HFFc6 (cell line): ENCODE measurements at places on chromosomes 12 and 14. TPM values are rescaled to one million over a fixed set of nuclear protein-coding genes. Genes with fewer than 3 reads are reported as not detected.

DNA sequence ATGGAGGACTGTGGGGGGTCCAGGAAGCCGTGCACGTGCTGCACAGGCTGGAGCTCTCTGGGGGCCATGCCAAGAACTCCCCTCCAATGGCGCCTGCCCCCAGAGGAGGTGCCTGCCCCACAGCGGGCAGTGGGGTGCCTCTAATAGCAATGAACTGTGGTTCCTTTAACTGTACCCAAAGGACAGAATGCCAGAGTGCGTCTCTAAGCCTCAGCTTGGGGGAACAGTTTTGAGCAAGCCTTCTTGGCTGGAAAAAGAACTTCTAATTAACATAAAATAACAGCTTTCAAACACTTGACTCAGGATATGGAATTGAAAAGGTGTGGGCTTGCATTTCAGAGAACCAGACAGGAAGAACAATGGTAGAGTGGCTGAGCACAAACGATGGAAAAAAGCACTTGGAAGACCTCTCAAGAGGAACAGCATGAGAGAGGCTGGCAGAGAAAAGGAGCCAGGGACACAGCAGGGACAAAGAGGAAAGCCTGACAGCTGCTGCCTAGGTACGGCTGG is 195.6 kb downstream of the TTC7B start:
- H3K4me1 ChIP-seq, result peaks cover 32% of the 10 kb centered on the region
- H3K4me3 ChIP-seq, result no peak overlapping the region
- no peaks in the 10 kb centered on the region; the same call in 1 of the 2 replicates for H3K27me3 ChIP-seq

GRCh38 chr14:39847852-39848251 is 415.6 kb upstream of the FBXO33 start:
- no peak overlapping the region for H3K27ac ChIP-seq
- no peak for DNase-seq
- no peaks in the 10 kb centered on the region for H3K4me1 ChIP-seq
- no peaks in the 10 kb centered on the region for H3K27me3 ChIP-seq
- no peak overlapping the region for H3K4me3 ChIP-seq

GRCh38 chr14:30214461-30215090 is 286.9 kb upstream of the PRKD1 start:
- H3K4me3 ChIP-seq, result no peak overlapping the region
- no peaks in the 10 kb centered on the region for H3K36me3 ChIP-seq
- peaks cover 31% of the 10 kb centered on the region for H3K4me1 ChIP-seq
- DNase-seq, result peak; percentile 76
- no peaks in the 10 kb centered on the region; the same call in 1 of the 2 replicates for H3K27me3 ChIP-seq

GRCh38 chr12:124395284-124395752 is 100.4 kb downstream of the RFLNA start:
- H3K27me3 ChIP-seq, result peaks cover 1% of the 10 kb centered on the region
- no peak overlapping the region for H3K4me3 ChIP-seq
- peak overlapping the region; percentile 62 for H3K27ac ChIP-seq
- H3K4me1 ChIP-seq, result peaks cover 67% of the 10 kb centered on the region
- H3K36me3 ChIP-seq, result peaks cover 24% of the 10 kb centered on the region; the same call in 1 of the 2 replicates

GRCh38 chr12:56338308-56339157 is at the start of gene IL23A:
IL23A (plus strand) TSS chr12:56338884; CDS start chr12:56339045, 161 bp downstream.
- peaks cover 15% of the 10 kb centered on the region for H3K4me1 ChIP-seq
- peaks cover 9% of the 10 kb centered on the region for H3K27me3 ChIP-seq
- no peak within 1 kb of the TSS for H3K4me3 ChIP-seq
- H3K36me3 ChIP-seq, result peaks cover 6% of the 10 kb centered on the region
- no peak for DNase-seq

DNA sequence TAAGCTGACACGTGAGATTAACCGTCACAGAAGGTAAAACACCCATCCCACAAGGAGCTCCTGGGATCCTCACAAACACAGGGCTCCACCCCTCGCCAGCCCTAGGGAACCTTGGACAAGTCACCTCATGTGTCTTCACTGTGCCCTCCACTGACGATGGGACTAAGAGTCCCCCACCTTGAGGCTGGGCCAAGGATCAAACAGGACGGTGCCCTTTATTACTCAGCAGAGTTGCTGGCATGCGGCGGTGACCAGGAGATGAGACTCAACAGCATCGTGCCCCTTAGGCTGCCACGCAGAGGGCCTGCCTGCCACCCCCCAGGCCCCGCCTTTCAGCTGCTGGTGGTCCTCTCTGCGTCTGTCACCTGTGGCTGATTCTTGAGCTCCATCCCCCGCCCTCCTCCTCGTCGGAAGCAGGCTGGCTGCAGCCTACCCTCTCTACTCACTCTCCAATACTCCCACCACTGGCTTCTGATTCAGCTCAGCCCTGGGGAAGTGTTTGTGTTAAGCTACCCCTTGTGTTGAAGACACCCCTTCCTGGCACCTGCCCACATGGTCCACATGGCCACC is 105.2 kb downstream of the DICER1 start:
- no peaks in the 10 kb centered on the region for H3K4me1 ChIP-seq
- no peak overlapping the region for H3K4me3 ChIP-seq
- no peaks in the 10 kb centered on the region for H3K36me3 ChIP-seq
- no peak overlapping the region for H3K27ac ChIP-seq

- no peak overlapping the region for H3K4me3 ChIP-seq
- no peak for DNase-seq
- no peaks in the 10 kb centered on the region for H3K27me3 ChIP-seq
Measured at GRCh38 chr12:40947797-40948196, 240.3 kb upstream of the PDZRN4 start.

DNA sequence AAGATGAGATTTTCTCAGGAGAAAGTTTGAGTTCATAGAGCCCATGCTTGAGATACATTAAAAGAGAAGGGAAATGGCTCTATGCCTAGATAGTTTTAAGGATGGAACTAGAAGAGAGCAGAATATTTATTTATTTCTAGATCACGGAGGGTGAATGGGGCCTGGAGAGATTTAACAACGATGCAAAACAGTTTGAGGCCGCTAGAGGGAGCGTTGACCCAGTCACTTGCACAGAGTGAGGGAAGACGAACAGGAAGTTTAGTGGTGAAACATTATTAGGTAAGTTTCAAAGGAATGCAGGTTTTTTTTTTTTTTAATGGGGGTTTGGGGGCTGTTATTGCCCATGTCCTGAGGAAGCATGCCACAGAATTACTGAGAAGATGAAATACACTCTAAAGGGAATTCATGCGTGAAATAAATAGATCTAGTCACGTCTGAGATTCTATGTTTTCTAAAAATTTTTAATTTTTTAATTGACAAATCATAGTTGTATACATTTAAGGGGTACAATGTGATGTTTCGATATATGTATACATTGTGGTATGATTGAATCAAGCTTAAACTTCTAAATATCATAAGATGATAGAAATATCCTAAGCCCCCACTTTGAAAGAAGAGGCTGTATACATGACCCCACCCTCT is 14.8 kb upstream of the PPP1R1A start:
- no peaks in the 10 kb centered on the region for H3K36me3 ChIP-seq
- peaks cover 30% of the 10 kb centered on the region for H3K27me3 ChIP-seq
- H3K4me1 ChIP-seq, result 0 out of 2 replicates have a peak, but pooled peaks cover 6% of the 10 kb centered on the region
- no peak overlapping the region for H3K4me3 ChIP-seq
- peak; percentile 65 for DNase-seq

DNA sequence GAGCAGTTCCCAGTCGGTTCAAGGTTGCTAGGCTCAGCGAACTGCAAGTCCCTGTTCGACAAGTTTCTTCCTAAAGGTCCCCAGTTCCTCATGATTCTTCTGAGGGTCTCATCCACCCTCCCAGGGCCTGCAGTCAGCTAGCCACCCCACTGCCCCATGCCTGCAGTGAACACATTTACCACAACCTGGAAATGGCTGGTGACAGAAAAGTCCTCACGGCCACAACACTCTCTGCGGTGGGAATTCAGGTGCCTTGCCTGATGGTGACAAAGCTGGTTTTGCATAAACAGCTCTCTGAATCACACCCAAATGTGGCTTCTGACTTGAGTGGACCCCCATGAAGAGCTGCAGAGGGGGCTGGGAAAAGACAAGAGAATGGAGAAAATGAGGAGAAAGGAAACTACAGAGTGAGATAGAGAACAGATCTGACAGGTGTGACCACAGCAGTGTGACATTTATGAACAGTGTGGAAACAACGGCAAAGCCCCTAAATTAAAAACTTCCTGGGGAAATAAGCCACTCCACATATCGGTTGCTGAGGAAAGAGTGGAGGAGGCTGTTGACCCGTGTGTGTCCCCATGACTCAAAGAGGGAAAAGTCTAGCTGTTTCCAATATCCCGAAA is 1.3 kb upstream of the CD27 start:
- no peak overlapping the region for H3K4me3 ChIP-seq
- H3K27ac ChIP-seq, result no peak overlapping the region
- peaks cover 22% of the 10 kb centered on the region for H3K36me3 ChIP-seq
- no peaks in the 10 kb centered on the region; the same call in 1 of the 2 replicates for H3K27me3 ChIP-seq

DNA sequence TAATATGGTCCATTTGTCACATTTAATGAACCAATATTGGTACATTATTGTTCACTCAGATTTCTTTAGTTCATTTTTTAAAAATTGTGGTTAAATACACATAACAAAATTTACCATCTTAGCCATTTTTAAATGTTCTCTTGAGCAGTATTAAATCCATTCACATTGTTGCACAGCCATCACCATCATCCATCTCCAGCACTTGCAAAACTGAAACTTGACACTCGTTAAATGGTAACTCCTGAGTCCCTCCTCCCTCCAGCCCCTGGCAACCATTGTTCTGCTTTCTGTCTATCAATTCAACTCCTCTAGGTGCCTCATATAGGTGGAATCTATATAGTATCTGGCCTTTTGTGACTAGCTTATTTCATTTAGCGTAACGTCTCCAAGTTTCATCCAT is 86.4 kb downstream of the ACACB start:
- H3K4me1 ChIP-seq, result no peaks in the 10 kb centered on the region
- DNase-seq, result no peak
- H3K36me3 ChIP-seq, result peaks cover 4% of the 10 kb centered on the region; the same call in 1 of the 2 replicates
- no peak overlapping the region for H3K27ac ChIP-seq

DNA sequence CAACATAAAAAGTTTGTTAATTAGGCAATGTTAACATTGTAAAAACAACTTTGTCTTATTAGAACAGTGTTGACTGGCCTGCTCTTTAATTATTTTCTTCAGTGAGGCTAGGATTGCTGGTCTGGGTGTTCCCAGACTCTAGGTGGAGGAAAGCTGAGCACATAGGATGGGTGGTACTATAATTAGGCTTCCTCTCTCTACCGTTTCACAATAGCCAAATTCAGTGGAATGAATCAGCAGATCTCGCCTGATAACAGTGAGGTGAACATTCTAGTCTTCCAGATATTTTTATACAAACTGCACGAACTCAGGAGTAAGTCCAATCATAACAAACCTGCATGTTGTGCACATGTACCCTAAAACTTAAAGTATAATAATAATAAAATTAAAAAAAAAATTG is 11.9 kb downstream of the PTGDR start:
- DNase-seq, result peak; percentile 57
- no peak overlapping the region for H3K27ac ChIP-seq
- no peak overlapping the region for H3K4me3 ChIP-seq
- peaks cover 20% of the 10 kb centered on the region for H3K4me1 ChIP-seq
- peaks cover 14% of the 10 kb centered on the region for H3K27me3 ChIP-seq

DNA sequence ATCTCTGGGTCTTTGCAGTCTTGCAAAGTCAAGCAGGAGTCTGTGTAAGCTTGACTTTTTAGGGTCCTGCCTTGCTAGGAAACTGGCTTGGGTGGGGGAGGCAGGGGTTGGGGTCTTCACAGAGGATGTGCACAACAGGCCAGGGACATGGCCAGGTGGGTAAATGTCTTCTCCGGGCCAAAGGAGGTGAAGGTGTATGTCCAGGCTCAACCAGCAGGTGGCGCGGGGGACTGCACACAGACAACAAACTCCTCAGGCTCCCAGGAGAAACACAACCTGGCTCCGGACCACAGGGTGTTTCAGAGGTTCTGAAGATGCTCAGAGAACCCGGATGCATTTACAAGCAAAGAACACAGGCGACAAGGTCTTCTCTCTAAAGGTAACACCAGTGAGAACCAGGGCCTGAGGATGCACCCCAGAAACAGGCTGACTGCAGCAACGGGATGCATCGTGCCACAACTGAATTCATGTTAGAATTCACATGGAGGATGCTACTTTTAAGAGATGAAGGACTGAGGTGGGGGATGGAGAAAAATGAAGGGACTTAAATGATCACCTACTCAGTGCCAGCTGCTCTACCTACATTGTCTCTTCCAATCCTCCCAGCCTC is 56.0 kb downstream of the PLEKHG3 start:
- H3K4me3 ChIP-seq, result peak overlapping the region; percentile 17
- H3K4me1 ChIP-seq, result peaks cover 92% of the 10 kb centered on the region
- no peaks in the 10 kb centered on the region for H3K36me3 ChIP-seq
- peak; percentile 29 for DNase-seq
- peaks cover 1% of the 10 kb centered on the region; the same call in 1 of the 2 replicates for H3K27me3 ChIP-seq

DNA sequence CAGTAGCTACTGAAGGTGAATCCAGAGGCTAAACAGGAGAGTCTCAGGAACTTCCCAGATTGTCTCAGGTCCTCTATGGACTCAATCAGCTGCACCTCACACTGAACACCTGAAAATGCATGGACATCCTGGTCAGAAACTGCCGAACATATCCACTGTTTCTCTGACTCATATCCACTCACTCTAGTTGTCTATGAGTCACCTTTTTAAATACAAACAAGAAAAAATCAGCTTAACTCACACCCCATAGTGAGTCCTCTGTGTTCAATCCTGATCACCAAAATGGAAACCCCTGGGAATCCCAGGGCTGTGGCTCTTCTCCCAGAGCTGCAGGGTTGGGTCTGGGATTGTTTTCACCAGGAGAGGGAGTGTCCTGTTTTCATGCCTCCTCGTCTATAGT is 556.7 kb downstream of the TMEM121 start:
- H3K36me3 ChIP-seq, result no peaks in the 10 kb centered on the region
- H3K27me3 ChIP-seq, result no peaks in the 10 kb centered on the region
- no peak overlapping the region for H3K4me3 ChIP-seq
- no peak overlapping the region for H3K27ac ChIP-seq

GRCh38 chr14:74898694-74899093 is 17.0 kb downstream of the DLST start:
- H3K27ac ChIP-seq, result no peak overlapping the region; the same call in 1 of the 2 replicates

GRCh38 chr12:80165746-80166145 is 66.4 kb downstream of the OTOGL start:
- DNase-seq, result no peak
- no peak overlapping the region for H3K4me3 ChIP-seq
- H3K36me3 ChIP-seq, result no peaks in the 10 kb centered on the region
- H3K27ac ChIP-seq, result no peak overlapping the region

DNA sequence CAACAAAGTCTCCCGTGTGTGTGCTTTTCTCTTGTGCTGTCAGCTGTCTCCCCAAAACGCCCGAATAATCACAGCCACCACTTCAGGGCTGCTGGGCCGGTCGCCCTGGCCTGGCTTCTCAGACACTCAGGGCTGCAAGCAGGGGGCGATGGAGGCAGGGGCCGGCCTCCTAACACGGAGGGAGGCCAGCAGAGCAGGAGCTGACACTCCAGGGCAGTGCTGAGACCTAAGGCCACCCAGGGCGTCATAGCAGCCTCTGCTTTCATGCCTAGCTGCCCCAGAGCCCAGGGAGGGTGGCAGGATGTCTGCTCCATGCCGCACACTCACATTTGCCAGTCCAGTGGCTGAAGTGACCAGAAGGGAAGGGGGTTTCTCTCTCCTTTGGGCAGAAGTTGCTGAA is 25.6 kb downstream of the STX2 start:
- no peaks in the 10 kb centered on the region; the same call in 1 of the 2 replicates for H3K4me1 ChIP-seq
- no peak for DNase-seq
- H3K36me3 ChIP-seq, result peaks cover 15% of the 10 kb centered on the region
- no peaks in the 10 kb centered on the region for H3K27me3 ChIP-seq
- H3K4me3 ChIP-seq, result no peak overlapping the region

GRCh38 chr12:14774074-14774905 is 29.0 kb downstream of the WBP11 start:
- peaks cover 14% of the 10 kb centered on the region for H3K27me3 ChIP-seq
- peak overlapping the region; percentile 98 for H3K27ac ChIP-seq
- peak overlapping the region; percentile 98 for H3K4me3 ChIP-seq
- H3K36me3 ChIP-seq, result peaks cover 25% of the 10 kb centered on the region
- peaks cover 42% of the 10 kb centered on the region for H3K4me1 ChIP-seq
- peak; percentile 96 for DNase-seq

The NPAS3 gene
- total RNA-seq, result not detected in 3 replicates
